Stimulated activated CD8-positive, alpha-beta memory T cell treated with anti-CD3 and anti-CD28 coated beads, Interleukin-2, amount 100 ng/mL, for 1 hour (primary cell): ENCODE measurements at places on chromosomes 5 and 9.

DNA sequence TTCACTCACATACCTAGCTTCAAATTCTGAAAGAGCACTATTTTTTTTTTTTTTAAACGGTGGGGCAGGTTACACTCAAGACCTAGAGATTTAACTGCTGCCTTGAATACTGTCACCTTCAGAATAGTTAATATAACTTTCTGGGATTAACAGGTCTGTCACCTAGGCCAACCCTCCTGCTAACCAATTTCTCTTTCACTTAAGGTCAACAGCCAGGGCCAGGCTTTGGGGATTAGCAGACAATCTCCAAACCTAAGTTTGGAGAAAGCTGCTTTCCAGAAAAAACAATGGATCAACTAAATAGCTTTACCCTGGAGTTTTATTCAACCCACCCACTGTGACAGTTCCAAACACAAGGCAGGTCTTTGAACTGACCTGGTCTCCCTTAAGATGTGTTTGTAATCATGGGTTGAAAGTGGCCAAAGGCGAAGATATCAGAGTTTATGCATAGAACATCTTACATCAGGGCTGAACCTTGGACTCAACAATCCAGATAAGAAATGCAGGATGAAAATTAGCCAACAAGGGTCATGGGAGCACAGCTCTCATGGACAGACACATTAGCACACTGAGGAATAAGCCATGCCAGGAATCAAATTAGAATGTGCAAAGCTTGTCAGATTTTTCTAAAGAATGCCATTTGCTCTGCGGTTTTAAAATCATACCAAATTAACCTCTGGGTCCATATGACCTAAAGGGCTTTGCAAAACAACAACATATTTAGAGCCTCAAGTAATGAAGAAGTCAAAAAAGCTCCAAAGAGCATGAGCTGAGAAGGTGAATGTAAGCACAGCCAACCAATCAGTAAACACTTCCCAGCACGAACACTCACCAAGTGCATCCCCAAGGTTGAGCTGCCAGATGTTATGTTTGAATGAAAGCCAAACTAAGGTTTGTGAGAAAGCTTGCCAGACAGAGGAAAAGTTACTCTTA lies 538.5 kb upstream of the DMAC1 start:
- DNase-seq: no peak

- peak; percentile 1 for DNase-seq
Observed at GRCh38 chr5:18393565-18394442, 759.5 kb downstream of the TAF11L14 start.

- no peak for DNase-seq
Observed at GRCh38 chr5:163893281-163893680, 387.9 kb downstream of the MAT2B start.

DNA sequence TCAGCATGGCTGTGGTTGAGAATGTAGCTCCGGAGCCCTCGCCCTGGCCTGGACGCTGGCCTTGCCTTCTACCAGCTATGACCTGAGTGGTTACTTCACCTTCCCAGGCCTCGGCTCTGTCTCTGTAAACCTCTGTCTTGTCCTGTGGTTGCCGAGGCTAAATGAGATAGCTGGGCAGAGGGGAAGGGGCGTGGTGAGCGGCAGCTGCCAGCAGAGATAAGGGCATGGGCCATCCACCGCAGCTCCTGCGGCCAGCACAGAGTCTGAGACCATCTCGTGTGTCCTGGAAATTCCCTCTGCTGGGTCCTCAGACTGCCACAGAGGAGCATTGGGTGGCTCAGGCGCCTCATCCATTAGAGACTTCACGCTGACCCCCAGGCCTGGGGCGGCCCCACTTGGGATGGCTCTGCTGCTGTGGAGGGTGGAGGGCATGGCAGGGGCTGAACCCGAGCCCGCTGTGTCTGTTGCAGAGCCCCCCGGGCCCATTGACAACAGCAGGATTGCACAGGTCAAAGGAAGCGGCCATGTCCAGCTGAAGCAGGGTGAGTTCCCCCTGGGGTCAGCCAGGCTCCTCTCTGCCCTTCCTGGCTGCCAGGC lies 43.9 kb downstream of the USP20 start:
- no peak for DNase-seq

- no peak for DNase-seq
Observed at GRCh38 chr5:151351671-151352070, 4.3 kb upstream of the SLC36A2 start.

DNA sequence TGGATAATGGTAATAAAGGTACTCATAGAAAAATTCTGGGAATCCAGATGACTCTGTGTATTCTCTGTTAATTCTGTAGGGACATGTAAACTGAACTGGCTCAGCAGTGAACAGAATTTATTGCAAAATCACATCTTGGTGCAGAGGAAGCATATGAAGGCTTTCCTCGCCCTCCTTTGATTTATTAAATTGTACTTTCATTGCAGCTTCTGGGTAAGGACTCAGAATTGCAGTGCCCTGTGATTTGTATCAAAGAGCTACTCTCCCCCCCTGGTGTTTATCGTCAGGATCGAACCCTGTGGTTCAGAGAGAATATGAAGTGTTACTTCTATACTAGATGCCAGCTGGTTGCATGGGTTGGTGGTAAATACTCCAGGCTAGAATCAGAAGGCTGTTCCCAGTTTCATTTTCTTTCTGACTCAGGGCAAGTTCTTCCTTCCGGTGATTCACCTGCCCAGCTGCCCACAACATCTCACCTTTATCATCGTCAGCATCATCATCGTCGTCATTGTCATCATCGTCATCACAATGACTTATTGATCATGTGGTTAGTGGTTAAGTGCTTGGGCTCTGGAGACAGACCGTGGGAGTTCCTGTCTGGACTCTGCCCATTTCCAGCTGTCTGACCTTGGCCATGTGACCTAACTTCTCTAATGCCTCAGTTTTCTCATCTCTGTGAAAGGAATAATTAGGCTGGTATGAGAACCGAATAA lies 238.8 kb downstream of the ARHGAP26 start:
- DNase-seq: peak; percentile 52

DNA sequence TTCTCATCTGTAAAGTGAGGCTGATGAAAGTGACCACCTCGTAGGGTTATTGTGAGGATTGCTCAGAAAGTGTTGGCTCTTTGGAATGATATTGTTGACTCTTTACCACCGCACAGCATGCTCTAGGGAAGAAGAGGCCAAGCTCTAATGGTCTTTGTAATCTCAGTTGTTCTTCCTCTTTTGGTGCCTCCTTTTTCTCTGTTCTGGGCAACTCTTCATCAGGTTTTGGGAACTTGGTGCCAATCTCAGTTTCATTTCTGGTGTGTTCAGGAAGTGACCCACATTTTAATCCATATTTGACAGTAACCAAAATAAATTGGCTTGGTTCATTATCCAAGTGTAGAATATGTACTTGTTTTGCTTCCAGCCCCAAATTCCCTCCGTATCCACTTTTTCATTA lies 25.1 kb downstream of the ARHGAP26 start:
- no peak for DNase-seq

- DNase-seq: no peak
Observed at GRCh38 chr5:133709209-133709725, 96.9 kb upstream of the FSTL4 start.

GRCh38 chr5:142120247-142120935 lies 11.8 kb downstream of the NDFIP1 start:
- DNase-seq: no peak

GRCh38 chr5:87946271-87946670 lies 322.4 kb downstream of the TMEM161B start:
- no peak for DNase-seq

GRCh38 chr5:145141534-145141933 lies 693.6 kb downstream of the PRELID2 start:
- no peak for DNase-seq

- DNase-seq: no peak
Observed at GRCh38 chr5:34656001-34656699, at the start of gene RAI14. TSS of gene RAI14 (plus strand) at chr5:34656328. CDS start at chr5:34686920, 30,592 bp downstream.

DNA sequence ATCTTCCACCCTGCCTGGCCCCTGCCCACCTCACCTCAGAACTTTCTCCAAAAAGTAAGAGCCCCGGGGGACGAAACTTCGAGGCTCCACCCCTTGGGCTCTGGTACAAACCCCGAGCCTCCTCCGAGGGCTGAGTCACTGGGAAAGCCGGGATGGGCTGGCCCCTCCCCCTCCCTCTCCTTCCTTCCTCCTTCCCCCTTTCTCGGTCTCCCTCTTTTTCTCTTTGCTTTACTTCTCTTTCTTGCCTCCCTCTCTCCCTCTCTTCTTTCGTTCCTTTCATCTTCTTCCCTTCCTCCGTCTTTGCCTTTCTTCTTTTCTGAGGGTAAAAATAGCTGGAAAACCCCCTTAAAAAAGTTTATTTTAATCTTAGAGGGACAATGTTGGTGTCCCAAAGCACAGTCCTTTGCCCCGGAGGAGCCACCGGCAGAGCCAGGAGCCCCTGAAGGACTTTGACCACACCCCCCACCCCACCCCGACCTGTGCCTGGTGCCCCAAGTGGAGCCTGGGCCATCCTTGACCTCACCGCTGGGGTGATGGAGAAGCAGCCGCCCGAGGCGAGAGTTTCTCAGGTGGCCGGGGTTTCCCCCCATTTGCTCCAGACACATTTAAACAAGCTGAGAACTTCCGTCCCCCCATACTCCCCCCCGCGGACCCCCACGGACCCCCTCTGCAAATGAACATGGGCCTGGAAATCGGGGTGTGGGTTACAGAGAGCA lies 5.7 kb upstream of the NOTCH1 start:
- DNase-seq: no peak

- no peak for DNase-seq
Observed at GRCh38 chr5:120591911-120592310, 127.8 kb downstream of the PRR16 start.

DNA sequence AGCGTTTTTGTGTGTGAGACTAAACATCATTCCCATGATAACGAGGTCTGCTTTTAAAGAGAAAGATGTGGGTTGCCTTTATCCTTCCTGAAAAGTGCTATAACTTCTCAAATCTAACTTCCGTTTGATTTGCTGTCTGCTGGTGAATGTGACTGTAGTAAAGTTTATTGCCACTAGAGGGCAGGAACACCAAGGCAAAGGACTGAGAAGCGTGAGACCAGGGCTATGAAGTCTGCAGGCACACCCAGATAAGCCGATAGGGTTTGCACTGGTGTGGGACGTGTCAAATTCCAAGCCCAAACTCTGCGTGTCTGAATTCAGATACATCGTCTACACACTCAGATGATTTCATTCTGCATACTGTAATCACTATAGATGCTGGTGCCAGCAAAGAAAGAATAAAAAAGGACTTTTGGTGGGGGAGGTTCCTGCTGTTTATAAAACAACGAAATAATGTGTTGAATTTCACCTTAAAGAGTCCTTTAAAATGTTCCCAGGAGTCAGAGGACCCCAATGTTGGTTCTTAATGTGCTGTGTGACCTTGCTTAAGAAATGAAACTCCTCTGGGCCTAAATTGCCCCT lies 87.2 kb downstream of the PTTG1 start:
- peak; percentile 26 for DNase-seq

- no peak for DNase-seq
Observed at GRCh38 chr5:91850031-91850430, 466.9 kb upstream of the ARRDC3 start.

- no peak for DNase-seq
Observed at GRCh38 chr5:96741891-96742309, 65.8 kb downstream of the ERAP1 start.

- no peak for DNase-seq
Observed at GRCh38 chr9:106927916-106928315, 65.0 kb downstream of the ZNF462 start.

GRCh38 chr9:5617749-5618148 lies 11.2 kb upstream of the RIC1 start:
- DNase-seq: no peak

DNA sequence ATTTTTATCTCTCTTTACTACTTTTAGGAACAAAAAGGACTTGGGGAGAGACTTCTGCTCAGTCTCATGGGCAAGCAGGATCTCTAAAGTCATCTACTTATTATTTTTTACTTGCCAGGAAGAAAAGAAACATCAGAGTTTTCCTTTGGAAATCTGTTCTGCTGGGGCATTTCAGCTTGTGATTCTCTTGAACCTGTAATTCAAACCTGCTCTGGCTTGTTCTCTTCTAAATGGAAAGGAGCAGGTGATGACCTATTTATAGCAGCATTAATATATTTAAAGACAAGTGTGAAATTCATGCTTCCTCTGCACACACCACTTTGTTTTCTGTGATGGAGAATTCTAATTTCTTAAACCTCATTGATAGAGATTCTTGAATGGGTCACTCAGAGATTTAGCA lies 2.0 kb downstream of the ADCY2 start:
- no peak for DNase-seq

DNA sequence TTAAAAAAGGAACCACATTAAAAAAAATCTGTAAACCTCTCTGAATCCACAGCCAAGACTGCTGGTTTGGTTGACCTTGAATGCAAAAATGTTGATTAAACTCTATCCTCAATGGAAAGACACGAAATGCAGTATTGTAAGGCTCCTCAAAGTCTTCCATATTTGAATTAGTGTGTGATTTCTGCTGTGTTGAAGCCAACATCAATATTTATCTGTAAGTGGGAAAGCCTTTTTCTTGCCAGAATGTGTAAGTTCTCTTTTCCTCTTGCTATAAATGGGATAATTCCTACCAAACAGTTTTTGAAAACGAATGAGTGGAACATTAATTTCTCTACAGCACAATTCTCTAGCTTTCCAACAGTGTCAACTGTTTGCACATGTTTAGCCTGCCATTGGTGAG lies 422.1 kb upstream of the TNC start:
- DNase-seq: no peak

- no peak for DNase-seq
Observed at GRCh38 chr5:78926252-78926651, 58.9 kb downstream of the ARSB start.

DNA sequence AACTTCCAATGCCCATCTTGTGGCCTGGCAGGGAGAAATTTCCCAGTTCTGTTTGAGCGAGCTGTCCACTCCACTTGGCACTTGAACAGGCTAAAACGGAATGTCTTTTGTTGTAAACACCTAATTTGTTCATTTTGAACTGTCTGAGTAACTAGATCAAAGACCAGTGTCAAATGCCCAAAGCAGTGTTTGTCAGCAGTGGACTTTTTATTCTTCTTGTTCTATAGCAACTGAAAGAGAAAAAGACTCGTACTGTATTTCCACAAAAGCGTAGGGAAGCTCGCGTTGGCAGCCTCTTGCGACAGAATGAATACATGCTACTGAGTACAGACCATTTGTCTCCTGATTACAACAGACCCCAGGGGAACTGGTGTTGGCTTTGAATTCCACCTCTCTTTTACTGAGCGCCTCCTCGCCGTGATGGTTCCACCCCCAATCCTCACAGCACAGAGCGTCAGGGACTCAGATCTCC lies 601.8 kb upstream of the ZNF608 start:
- no peak for DNase-seq

DNA sequence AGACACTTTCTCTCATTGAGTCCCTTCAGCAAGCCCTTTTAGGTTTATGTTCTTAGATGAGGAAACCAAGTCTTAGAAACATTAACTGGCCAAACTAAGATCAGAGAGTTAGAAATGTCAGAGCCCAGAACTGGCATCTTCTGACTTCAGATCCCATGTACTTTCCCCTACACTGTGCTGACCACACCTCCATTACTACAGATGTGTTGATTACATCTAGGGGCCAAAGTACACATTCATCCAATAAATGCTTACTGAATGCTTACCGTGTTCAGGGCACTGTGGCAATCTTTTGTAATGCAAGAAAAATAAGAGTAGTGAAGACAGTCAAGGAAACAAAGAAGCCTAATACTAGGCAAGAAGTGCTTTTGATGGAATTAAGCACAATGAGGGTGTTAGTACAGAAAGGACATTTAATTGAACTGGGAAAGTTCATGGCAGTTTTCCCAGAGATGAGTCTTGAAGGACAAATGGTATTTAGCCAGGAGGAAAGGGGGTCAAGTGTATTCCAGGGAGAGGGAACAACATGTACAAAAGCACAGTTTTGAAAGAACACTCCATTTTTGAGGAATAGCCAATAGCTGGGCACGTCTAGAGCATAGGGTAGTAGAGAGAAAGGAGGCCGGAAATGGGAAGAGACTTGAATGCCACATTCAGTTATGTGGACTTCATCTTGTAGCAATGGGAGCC lies 89.7 kb upstream of the CDKN2B start:
- DNase-seq: no peak
